ENCODE measurements at places on chromosomes 11 and 22. TPM values are rescaled to one million over a fixed set of nuclear protein-coding genes. Genes with fewer than 3 reads are reported as not detected.
A peak's percentile ranks its signal among the peaks of the same experiment; 100 is the strongest.

DNA sequence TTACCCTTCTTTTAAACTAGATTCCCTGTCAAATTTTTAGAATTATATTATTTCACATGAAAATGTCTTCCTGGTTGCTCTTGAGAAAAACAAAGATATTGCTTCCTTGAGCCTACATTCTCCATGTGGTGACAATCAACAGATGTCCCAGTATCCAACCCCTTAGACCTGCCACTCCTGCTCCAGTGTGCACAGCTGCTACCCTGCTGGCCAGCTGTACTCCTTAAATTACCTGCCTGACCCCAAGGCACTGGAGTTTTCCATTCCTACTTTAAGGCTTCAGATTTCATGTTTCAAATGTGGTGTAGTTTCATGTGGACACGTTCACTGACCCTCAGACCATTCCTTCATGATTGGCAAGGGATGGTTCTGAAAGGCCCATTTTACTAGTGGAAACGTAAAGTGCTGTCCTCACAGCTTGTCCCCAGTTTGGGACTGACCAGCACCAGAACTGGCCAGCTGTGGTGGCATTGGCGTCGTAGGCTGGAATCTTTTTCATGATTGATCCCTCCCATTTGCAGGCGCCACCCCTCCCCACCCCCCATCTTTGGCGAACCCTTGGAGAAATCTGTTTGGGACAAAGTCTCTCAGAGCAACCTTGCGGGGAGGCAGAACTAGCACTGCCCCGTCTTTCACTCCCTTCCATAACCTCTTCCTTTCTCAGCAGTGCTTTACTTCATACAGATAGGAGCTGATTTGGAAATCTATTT, 123.5 kb downstream of the DBX1 start:
- no peak overlapping the region for H3K4me3 ChIP-seq
- DNase-seq: no peak
- no peaks in the 10 kb centered on the region for H3K4me1 ChIP-seq
- H3K27me3 ChIP-seq: peaks cover 48% of the 10 kb centered on the region
- peaks cover 2% of the 10 kb centered on the region for H3K36me3 ChIP-seq

DNA sequence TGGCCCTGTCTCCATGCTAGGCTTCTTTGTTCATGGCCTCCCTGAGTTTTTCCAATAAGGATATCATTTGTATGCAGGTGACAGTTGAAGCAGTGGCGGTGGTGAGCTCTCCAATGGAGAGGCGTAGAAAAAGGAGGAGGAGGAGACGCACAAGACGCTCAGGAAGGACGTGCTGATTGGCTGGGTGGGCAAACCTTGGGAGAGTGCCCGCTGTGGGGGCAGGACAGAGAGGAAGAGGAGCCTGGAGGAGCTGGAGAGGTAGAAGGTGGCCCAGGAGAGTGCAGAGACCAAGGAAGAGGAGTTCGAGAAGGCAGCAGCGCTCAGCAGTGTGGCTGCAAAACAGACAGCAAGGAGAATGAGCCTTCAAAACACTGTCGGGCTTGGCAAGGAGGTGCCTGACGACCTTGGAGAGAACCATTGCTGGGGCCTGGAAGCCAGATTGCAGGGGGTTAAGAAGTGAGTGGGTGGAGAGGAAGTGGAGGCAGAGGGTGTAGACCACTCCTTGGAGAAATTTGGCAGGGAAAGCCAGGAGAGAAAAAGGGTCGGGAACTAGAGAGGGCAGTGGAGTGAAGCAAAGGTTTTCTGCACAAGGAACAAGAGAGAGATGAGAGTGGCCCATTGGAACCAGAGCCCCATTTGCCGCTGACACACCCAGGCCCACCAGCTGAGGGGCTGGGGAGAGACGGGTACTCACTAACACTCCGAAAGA, 7.5 kb downstream of the CLCF1 start:
- H3K36me3 ChIP-seq: peaks cover 7% of the 10 kb centered on the region
- peak overlapping the region; percentile 41 for H3K4me3 ChIP-seq
- no peaks in the 10 kb centered on the region for H3K27me3 ChIP-seq
- H3K4me1 ChIP-seq: peaks cover 80% of the 10 kb centered on the region

The ACRV1 gene
- not detected for total RNA-seq

DNA sequence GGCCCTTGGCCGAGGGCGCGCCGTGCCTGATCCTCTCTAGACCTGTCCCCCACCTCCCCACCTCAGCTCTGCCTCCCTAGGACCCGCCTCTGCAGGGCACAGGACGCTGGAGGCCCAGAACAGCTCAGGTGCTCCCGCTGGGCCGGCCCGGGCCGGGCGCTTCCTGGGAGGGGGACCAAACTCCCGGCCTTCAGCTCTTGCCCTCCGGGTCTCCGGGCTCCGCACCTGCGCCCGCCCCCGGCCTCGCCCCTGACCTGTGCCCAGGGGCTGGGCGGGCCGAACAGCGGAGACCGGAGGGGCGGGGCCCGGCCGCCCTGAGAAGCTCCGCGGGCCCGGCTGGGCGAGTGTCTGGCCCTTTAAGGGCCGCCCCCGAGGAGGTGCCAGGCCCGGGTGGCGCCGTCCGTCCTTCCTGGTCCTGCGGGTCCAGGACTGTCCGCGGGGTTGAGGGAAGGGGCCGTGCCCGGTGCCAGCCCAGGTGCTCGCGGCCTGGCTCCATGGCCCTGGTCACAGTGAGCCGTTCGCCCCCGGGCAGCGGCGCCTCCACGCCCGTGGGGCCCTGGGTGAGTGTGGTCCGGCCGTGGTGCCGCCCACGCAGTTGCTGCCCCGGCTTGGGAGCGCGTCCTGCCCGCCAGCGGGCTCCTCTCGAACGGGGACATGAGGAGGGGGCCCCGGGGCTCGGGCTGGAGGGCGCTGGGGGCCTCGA, at the start of gene SSH3:
SSH3 (plus strand) TSS at position 399 of the 703 bp plus-strand sequence; CDS start at position 495, 96 bp downstream.
- DNase-seq: no peak
- peak within 1 kb of the TSS; percentile 74 for H3K4me3 ChIP-seq
- H3K4me1 ChIP-seq: peaks cover 15% of the 10 kb centered on the region
- H3K27ac ChIP-seq: peak within 1 kb of the TSS; percentile 61
- H3K36me3 ChIP-seq: no peaks in the 10 kb centered on the region

The MMP13 gene
- not detected for total RNA-seq

DNA sequence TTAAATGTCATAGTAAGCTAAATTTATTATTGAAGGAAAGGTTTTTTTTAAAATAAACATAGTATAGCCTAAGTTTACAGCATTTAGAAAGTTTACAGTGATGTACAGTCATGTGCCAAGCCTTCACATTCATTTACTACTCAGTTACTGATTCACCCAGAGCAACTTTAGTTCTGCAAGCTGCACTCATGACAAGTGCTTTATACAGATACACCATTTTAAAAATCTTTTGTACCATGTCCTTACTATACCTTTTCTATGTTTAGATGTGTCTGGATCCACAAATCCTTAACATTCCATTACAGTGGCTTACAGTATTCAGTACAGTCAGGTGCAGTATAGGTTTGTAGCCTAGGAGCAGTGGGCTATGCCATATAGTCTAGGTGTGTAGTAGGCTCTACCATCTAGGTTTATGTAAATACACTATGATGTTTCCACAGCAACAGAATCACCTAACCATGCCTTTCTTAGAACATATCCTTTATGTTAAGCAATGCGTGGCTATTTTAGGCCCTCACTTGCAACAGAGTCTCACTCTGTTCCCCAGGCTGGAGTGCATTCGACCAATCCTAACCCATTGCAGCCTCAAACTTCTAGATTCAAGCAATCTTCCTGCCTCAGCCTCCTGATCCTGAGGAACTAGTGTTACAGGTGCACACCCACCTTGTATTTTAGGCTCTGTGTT, 79.5 kb upstream of the SLC25A18 start:
- no peaks in the 10 kb centered on the region for H3K4me1 ChIP-seq
- H3K4me3 ChIP-seq: no peak overlapping the region
- no peak overlapping the region for H3K27ac ChIP-seq
- peaks cover 13% of the 10 kb centered on the region for H3K27me3 ChIP-seq
- H3K36me3 ChIP-seq: no peaks in the 10 kb centered on the region

- DNase-seq: no peak
- no peaks in the 10 kb centered on the region for H3K4me1 ChIP-seq
- H3K36me3 ChIP-seq: no peaks in the 10 kb centered on the region
Measured at GRCh38 chr11:19506816-19507486, 205.7 kb upstream of the NAV2 start.

GRCh38 chr11:17744151-17744940, 9.8 kb downstream of the KCNC1 start:
- H3K4me3 ChIP-seq: no peak overlapping the region
- peaks cover 50% of the 10 kb centered on the region for H3K27me3 ChIP-seq
- H3K4me1 ChIP-seq: no peaks in the 10 kb centered on the region
- peaks cover 3% of the 10 kb centered on the region for H3K36me3 ChIP-seq
- DNase-seq: no peak
- no peak overlapping the region for H3K27ac ChIP-seq

The ATG2A gene
- 226 TPM for total RNA-seq

- H3K4me3 ChIP-seq: no peak overlapping the region
- no peak for DNase-seq
- H3K27me3 ChIP-seq: no peaks in the 10 kb centered on the region
- H3K36me3 ChIP-seq: no peaks in the 10 kb centered on the region
Measured at GRCh38 chr11:47372422-47372821, 5.9 kb downstream of the SPI1 start.

DNA sequence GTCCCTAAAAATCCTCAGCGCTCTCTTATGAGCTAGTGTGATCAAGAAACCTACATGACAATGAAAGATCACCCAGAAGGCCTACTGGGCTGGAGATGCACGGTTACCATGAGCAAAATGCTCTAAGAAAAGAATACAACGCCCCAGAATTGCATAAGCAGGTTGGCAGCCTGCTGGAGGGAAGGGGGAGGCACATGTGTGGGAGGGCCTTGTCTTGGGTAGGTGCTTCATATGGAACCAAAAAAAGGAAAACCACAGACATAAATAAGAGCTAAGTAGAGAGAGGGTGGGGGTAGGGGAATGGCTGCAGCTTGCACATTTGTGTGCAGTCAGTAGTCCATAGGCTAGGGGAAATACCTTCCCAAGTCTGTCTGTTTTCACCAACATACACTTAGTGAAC, 2.8 kb downstream of the SIAE start:
- DNase-seq: peak; percentile 14
- no peaks in the 10 kb centered on the region for H3K36me3 ChIP-seq
- no peak overlapping the region for H3K4me3 ChIP-seq
- peaks cover 29% of the 10 kb centered on the region for H3K4me1 ChIP-seq
- no peaks in the 10 kb centered on the region for H3K27me3 ChIP-seq

DNA sequence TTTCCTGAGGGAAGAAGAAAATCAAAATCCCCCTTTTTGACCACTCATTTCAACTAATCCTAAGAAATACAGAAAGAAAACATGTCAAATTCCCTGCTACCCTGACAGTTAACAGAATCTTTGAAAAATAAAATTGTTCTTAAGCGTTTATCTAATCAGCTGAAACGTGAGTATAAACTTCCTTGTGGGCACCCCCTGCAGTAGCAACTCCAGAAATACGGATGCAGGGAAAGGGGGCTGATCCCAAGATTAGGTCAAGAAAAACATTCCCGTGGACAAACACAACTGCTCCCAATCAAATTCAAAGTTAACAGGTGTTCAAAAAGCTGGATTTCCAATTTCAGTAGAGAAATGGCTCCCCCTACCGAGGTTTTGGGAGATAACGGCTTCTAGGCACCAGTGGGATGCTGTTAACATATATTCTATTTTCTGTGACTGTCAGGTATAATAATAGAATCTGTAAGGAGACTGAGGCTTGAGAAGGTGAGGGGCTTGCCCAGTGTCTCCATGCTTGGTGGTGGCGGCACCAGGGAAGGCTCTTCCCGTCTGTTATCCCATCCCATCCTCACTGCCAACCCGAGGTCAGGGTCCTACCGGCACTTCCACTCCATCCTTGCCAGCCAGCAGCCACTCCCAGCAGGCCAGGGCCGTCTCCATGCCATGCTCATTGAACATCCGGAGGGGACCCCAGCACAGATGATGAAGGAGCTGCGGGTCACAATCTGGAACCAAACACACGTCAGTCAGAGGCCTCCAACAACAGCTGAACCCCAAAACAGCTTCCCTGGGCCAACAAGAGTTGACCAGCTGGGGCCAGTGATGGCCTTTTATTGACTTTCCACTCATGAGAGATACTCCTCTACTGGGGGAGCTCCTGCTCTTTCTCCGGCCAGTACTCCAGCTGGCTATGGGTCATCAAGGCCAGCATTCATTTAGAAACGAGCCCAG, 32.0 kb upstream of the SERPIND1 start:
- H3K4me3 ChIP-seq: no peak overlapping the region
- no peaks in the 10 kb centered on the region for H3K27me3 ChIP-seq

DNA sequence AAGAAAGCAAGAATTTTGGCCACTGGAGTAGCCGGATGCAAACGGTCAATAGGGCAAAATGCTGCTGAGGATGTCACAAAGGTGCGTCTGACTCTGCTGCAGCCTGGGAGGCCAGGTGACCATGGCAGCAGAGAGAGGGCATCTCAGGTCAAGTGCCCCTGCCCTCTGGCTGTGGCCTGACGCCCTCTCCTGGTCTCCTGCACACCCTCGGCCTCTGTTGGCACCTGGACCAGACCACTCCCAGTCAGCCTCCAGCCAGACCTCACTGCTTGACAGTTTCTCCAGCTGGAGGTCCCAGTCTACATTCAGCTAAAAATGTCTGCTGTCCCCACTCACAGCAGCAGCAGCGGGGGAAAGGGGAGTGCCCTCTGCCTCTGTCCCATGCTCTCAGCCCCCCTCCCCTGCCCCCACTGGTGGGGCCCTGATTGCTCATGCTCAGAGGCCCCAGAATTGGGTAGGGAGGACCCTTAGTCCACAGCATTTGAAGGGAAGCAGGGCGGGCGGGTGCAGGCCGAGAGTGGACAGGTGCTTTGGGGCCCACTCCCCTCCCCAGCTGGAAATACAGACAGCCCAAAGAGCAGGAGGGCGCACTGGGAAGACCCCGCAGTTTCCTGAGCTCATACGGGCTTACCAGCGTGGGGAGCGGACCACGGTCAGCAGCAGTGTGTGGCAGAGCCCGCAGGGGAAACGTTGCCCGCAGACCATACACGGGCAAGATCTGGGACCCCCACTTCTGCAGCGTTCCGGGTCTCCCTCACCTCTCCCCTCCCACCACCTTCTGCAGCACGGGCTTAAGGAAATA, 1.6 kb upstream of the BRSK2 start:
- H3K36me3 ChIP-seq: no peaks in the 10 kb centered on the region
- H3K27ac ChIP-seq: no peak overlapping the region
- H3K4me3 ChIP-seq: peak overlapping the region; percentile 75
- peaks cover 8% of the 10 kb centered on the region for H3K4me1 ChIP-seq
- no peak for DNase-seq
- H3K27me3 ChIP-seq: peaks cover 22% of the 10 kb centered on the region

- H3K27me3 ChIP-seq: no peaks in the 10 kb centered on the region
- H3K4me1 ChIP-seq: peaks cover 48% of the 10 kb centered on the region
- H3K27ac ChIP-seq: peak overlapping the region; percentile 100
Measured at GRCh38 chr11:65384301-65384889, 1.9 kb upstream of the SLC25A45 start.

- no peaks in the 10 kb centered on the region for H3K36me3 ChIP-seq
- DNase-seq: no peak
- no peak overlapping the region for H3K27ac ChIP-seq
- no peak overlapping the region for H3K4me3 ChIP-seq
- H3K27me3 ChIP-seq: peaks cover 8% of the 10 kb centered on the region
Measured at GRCh38 chr11:122140500-122140899, 24.5 kb upstream of the BLID start.

The HTR3A gene
- total RNA-seq: not detected

DNA sequence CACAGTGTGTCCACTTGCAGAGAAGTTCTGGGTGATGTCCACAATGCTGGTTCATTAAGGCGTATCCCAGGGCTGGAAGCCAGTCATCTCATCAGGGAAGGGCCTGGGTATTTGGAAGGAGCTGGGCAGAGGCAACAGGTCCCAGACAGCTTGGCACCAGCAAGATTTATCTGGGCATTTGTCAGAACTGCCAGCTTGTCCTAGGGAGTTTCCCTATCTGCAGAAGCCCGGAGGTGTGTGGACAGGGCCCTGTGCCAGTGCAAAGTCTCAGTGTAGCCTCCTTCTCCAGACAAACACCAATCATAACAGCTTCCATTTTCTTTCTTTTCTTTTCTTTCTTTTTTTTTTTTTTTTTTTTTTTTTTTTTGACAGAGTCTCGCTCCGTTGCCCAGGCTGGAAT, 125.3 kb upstream of the TIMP3 start:
- no peak overlapping the region for H3K27ac ChIP-seq
- H3K4me1 ChIP-seq: no peaks in the 10 kb centered on the region

The CCDC73 gene
- total RNA-seq: not detected
